Stimulated activated CD8-positive, alpha-beta memory T cell treated with anti-CD3 and anti-CD28 coated beads, Interleukin-2, amount 100 ng/mL, for 1 hour (primary cell): ENCODE measurements at places on chromosomes 7 and 10.

DNA sequence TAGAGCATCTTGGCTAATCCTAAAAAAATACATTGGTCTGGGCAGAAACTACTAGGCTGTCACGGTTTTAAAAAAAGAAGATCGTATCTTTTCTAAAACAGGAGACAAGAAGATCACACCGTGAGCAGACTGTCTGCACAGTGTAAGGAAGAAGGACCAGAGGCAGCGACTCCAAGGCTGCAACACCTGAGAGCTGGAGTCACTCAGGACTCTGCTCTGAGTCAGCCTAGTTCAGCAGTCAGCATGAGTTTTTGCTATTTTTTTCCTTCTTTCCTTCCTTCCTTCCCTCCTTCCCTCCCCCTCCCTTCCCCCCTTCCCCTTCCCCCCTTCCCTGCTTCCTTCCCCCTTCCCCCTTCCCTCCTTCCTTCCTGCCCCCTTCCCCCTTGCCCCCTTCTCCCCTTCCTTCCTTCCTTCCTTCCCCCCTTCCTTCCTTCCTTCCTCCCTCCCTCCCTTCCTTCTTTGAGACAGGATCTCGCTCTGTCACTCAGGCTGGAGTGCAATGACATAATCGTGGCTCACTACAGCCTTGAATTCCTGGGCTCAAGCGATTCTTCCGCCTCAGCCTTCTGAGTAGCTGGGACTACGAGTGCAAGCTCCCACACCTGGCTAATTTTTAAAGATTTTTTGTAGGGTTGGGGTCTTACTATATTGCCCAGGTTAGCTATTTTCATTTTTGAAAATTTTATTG, 24.4 kb downstream of the BAG3 start:
- no peak for DNase-seq

GRCh38 chr7:30225863-30226613, 58.4 kb upstream of the ZNRF2 start:
- no peak for DNase-seq

- no peak for DNase-seq
These were observed 67.6 kb downstream of the TMEM130 start for GRCh38 chr7:98802088-98802780.

DNA sequence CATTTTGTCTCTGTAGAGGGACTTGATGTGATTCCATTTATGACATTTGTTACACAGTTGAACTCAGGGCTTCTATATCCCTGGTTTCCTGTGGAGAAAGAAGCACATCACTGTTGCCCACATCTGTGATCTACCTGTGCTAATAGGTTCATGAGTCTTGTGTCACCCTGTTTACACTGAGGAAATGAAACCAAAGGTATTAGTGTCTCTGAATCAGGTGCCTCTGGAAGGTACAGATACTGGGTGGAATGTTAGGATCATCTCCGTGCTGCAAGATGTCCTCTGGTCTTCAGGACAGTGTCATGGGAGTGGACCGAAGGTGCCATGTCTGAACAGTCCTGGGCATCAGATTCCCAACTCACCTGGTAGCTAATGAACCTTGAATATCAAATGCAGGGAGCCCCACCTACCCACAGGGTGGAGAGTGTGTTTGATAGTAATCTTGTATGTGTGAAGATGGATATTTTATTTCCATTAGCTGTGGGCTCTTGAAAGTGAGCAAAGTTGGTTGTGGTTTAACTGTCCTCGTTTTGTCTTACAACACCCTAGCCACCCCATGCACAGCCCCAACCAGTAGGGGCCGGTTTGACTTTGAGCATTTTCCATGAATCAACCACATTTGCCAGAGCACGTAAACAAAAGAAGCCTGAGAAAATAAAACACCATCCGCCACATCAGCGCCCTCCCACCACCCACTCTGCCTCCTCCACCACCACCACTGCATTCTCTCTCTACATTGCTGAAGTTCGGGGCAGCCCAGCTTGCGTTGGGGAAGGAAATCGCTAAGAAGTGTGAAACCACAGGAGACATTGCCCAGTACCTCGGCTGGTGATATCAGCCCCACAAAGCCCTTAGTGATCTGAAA, 40.7 kb downstream of the TARP start:
- DNase-seq: peak; percentile 65

DNA sequence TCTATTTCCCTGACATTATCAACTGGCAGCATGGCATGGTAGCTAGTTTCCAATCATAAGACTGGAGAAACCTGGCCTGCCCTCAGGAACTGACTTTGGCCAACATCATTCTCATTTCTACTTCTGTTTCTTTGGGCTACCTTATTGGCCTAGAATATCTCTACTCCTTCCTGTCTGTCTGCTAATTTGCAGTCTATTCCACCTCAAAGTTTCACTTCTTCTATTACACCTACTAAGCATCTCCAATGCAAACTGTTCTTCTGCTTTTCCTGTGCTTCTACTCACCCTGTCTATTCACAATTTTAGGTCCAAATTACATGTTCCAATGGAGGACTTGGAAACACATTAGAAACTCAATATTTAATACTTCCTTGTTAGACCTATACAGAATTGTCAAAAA, 65.6 kb downstream of the ZNF503 start:
- DNase-seq: no peak

DNA sequence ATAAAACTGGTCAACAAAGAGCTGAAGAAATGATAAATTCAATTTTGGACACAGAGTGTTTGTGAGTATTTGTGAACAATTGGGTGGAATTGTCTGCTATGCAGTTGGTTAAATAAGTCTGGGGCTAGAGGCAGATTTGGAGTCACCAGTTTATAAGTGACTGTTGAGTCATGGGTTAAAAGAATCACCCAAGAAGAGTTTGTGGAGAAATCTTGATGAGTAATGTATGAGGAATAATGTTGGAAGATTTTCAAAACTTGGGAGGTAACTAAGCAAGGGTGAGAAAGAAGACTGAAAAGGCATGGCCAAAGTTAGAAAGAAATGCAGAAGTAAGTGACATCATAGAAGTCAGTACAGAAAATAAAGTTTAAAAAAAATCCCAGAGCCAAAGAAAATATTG, 750.7 kb downstream of the MAGI2 start:
- DNase-seq: no peak
